LNCaP clone FGC (cell line): ENCODE measurements at places on chromosomes 3 and 15.

DNA sequence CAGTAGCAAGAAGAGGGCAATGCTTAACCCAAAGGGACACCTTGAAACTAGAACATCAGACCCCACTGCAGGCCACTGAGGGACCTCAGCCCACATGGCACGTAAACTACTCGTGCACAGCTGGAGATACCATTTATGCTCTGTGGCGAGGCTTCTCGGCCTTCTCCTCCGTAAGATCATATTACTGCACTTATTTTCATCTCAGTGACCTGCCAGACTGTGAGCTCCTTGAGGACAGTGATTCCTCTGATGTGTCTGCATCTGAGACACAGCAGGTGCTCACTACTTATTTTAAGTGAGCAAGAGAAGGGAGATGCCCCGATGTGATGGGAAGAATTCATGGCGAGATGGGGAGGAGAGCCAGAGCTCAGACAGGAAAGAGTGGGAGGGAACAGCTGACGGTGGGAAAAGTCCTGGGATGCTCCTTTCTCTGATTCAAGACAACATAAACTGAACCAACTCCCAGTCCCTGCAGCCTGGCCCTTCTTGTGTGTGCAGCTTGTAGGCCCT, 137.6 kb downstream of the RPLP1 start:
- no peak for DNase-seq

DNA sequence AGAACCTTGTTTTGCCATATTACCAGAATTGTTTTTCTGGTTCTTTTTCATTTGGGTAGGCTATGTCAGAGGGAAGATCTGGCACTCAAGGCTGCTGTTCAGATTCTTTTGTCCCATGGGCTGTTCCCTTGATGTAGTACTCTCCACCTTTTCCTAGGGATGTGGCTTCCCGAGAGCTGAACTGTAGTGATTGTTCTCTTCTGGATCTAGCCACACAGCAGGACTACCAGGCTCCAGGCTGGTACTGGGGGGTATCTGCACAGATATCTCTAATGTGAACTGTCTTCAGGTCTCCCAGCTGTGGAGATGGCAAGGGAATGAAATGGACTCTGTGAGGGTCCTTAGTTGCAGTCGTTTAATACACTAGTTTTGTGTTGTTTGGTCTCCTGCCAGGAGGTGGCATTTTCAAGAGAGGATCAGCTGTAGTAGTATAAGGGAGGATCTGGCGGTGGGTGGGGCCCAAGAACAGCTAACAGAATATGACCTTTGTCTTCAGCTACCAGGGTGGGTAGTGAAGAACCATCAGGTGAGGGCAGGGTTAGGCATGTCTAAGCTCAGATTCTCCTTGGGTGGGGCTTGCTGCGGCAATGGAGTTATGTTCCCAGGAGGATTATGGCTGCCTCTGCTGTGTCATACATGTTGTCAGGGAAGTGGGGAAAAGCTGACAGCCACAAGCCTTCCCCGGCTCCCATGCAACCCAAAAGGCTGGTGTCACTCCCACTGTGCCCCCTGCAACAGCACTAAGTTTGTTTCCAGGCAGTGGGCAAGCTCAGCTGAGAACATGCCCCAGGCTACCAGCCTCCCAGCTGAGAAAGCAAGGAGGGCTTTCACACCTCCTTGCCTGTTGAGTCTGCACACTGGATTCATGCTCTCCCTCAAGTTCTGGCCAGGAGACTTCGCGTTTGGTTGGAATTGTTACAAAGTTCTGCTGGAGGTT, 252.5 kb downstream of the ISL2 start:
- DNase-seq: no peak

- DNase-seq: no peak
Observed at GRCh38 chr3:61718565-61718964, 157.2 kb downstream of the PTPRG start.

DNA sequence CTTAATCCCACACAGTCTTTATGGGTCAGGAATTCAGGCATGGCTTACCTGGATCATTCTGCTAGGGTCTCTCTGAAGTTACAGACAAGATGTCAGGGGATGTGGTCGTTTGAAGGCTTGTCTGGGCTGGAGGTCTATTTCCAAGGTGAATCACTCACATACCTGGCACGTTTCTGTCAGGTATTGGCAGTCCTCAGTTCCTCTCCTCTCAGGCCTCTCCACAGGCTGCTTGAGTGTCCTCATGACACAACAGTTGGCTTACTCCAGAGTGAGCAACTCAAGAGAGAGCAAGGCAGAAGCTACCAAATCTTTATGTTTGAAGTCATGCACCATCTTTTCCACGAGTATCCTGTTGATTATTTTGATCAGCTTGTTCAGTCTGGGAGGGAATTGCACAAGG, 43.9 kb upstream of the PARP14 start:
- DNase-seq: no peak

DNA sequence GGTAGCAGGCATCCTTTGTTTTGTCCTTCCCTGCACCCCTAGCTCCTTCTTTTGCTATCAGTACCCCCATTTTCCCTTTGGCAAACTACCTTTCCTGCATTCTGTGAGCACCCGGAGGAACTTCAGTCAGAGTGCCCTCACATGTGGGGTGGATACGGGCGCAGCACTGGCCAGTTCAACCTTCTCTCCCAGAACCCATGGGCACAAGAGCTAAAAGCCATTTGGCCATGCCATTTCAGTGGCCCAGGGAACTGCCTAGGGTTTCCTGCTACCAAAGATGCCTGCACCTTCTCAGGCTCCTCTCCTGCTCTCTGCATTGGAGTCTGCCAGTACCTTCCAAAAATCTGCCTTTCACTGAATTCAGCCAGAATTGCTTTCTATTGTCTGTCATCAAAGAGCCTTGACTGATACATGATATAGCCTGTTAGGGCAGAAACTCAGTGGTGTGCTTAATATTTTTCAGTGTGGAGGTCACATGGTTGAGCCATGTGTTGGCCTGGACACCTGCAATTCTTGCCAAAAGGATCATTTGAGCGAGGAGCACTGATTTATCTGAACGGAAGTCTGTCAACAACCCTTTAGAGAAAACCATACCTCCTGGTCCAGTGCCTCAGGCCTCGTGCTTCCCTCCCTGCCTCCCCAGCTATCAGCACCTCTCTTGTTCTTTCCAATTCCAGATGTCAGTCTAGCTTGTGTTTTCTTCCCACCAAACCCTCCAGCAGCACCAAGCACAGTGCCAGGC, 27.0 kb upstream of the HHATL start:
- DNase-seq: no peak

DNA sequence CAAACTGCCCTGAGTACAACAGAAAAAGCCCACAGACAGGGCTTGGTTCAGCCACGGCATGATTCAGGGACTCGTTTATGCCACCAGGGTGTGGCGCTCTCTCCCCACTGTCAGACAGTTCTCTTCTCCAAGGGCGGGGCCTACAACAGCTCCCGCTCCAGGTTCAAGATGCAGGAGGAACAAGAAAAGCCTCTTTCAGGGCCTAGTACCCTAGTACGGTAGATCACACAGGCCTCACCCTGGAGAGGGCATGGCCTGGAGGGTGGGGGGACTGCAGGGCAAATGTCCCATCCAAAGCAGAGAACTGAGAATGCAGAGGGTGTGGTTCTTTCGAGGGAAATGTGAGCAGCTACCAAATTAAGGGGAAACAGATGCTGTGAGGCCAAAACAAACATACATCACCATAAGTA, 12.0 kb downstream of the MESD start:
- DNase-seq: no peak
